ENCODE measurements at places on chromosomes 11 and 22.

- no peak for DNase-seq
Measured at GRCh38 chr11:90274362-90274761, 51.5 kb upstream of the CHORDC1 start.

GRCh38 chr11:60866911-60867870, at the start of gene ZP1:
Gene ZP1 (plus strand): TSS chr11:60867542. CDS start chr11:60867562, 20 bp downstream.
- no peak for DNase-seq

- DNase-seq: no peak
Measured at GRCh38 chr11:78656984-78657383, 82.3 kb upstream of the NARS2 start.

- DNase-seq: no peak
Measured at GRCh38 chr11:39674024-39674423, 1785.4 kb downstream of the LRRC4C start.

GRCh38 chr11:10376061-10376460, 71.2 kb downstream of the ADM start:
- DNase-seq: no peak

- no peak for DNase-seq
Measured at GRCh38 chr11:68370211-68371111, 58.1 kb downstream of the LRP5 start.

DNA sequence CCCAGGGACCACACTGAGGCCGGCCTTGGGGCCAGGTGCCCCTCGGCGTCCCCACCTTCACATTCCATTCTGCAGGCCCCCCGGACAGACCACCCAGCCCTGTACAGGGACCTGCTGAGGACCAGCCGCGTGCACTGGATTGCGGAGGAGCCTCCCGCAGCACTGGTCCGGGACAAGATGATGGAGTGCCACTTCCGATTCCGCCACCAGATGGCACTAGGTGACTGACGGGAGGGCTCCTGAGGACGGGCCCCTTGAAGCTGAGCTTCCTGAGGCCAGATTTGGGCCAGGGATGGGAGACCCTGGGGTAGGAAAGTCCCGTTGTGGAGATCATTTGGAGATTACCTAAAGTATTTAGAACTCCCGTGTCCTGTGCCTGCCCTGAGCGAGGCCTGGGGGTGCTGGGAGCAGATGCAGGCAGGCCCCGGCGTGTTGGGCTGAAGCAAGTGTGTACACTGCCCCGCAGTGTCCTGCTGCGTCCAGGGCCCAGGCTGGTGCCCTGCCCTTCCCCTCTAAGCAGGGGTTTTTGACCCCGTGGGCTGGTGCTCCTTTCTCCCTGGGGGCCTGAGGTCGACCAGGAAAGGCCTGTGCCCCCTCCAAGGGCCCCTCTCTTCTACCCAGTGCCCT, 20.0 kb downstream of the TRMU start:
- DNase-seq: no peak

Data from stimulated activated CD8-positive, alpha-beta memory T cell treated with anti-CD3 and anti-CD28 coated beads, Interleukin-15, amount 100 ng/mL, for 4 hours (primary cell).